NCI-H187 treated with DMSO at 0.1 percent for 48 hours (cell line): ENCODE measurements at places on chromosomes 7 and 10.

GRCh38 chr7:117993377-117994003 lies 120.2 kb upstream of the CTTNBP2 start:
- peak; percentile 19 for DNase-seq

GRCh38 chr7:128830231-128831177 lies at the start of gene FLNC:
Gene FLNC, plus strand, starts transcription at chr7:128830406. Its CDS starts 232 bp downstream, at chr7:128830638.
- DNase-seq, result no peak

- no peak for DNase-seq
Observed at GRCh38 chr7:54529568-54529967, 12.6 kb upstream of the VSTM2A start.

DNA sequence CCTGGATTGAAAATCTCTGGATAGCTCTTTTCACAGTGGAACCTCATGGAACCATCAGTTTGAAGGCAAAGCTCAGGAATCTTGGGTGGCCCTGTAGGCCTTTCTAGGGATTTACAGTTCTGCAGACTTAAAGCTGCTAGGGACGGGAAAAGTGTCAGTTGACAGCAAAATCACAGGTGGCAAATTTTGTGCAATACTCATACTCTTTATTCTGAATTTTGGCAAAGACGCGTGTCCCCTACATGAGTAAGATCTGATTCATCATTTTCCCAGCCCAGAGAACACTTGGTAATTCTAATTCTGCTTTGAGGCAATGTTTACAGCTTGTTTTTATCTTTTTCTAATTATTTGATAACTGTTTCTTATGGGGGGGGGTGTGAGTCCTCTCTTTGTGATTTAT lies 3.6 kb downstream of the LRRC17 start:
- no peak for DNase-seq

- no peak for DNase-seq
Observed at GRCh38 chr7:54546081-54546985, 4.2 kb downstream of the VSTM2A start.

DNA sequence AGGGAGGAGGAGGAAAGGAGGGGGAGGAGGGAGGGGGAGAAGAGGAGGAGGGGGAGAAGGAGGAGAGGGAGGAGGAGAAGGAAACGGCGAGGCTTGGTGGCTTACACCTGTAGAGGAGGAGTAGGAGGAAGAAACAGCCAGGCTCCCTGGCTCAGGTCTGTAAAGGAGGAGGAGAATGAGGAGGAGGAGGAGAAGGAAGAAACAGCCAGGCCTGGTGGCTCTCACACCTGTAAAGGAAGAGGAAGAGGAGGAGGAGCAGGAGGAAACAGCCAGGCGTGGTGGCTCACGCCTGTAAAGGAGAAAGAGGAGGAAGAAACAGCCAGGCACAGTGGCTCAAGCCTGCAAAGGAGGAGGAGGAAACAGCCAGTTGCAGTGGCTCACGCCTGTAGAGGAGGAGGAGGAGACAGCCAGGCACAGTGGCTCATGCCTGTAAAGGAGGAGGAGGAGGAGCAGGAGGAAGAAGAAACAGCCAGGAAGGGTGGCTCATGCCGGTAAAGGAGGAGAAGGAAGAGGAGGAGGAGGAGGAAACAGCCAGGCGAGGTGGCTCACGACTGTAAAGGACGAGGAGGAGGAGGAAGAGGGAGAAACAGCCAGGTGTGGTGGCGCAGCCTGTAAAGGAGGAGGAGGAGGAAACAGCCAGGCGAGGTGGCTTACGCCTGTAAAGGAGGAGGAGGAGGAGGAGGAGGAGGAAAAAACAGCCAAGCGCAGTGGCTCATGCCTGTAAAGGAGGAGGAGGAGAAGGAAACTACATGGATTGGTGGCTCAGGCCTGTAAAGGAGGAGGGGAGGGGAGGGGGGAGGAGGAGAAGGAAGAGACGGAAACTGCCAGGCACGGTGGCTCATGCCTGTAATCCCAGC lies 14.9 kb upstream of the CRCP start:
- DNase-seq, result no peak

- no peak for DNase-seq
Observed at GRCh38 chr7:131493081-131493480, 63.3 kb downstream of the PODXL start.

- DNase-seq, result no peak
Observed at GRCh38 chr7:148835854-148836253, 48.2 kb downstream of the EZH2 start.

DNA sequence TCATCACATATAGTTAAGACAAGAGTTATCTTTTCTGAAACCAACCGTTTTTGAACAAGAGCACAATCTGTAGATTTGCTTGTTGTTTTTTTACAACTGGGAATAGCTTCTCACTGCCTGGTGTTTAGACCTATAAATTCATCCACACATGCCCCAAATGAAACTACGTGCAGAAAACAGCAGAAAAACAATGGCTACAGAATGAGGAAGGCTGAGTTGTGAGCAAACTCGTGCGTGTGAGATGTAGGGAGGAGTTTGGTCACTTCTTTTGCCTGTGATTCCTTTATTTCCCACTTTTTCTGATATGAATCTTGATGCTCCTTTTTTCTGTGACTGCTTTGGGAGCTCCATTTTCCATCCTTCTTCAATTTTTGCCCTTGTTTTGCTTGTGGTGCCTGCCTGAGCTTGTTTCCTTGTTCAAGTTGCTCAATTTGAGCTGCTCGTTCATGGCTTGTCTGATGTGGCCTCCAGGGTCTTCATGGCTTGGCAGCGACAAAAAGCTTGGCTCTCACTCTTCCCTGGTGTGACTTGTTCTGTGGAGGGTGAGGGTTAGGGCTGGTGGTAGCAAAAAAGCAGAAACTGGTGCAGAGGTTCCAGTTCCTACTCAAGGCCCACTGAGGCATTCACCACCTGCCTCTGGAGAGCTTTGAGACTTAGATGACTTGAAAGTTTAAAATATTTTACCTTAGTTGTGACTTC lies 76.9 kb downstream of the ZNF365 start:
- DNase-seq, result no peak

GRCh38 chr7:2191016-2191415 lies 41.7 kb downstream of the MAD1L1 start:
- peak; percentile 33 for DNase-seq

DNA sequence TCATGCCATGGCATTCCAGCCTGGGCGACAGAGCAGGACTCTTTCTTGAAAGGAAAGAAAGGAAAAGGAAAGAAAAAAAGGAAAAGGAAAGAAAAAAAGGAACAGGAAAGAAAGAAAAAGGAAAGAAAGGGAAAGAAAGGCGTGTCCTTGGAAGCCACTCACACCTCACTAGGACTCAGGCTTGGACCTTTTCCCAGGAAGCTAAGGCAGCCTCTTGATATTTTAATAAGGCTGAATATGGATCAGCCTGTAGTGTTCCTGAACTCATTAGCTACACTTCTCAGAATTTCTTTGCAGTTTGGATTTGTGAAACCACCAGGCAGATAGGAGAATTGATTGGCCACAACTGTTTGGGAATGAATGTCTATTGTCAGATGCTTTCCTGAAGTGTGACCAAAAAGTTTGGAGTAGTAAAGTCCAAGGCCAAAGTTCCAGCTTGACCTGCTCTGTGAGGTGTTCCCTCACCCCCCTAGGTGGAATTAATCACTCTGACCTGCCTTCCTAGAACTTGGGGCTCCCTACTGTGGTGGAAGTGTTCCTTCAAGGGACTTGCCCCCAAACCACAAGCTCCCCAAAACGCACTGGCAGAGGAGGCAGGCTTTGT lies 7.1 kb upstream of the MALSU1 start:
- no peak for DNase-seq

DNA sequence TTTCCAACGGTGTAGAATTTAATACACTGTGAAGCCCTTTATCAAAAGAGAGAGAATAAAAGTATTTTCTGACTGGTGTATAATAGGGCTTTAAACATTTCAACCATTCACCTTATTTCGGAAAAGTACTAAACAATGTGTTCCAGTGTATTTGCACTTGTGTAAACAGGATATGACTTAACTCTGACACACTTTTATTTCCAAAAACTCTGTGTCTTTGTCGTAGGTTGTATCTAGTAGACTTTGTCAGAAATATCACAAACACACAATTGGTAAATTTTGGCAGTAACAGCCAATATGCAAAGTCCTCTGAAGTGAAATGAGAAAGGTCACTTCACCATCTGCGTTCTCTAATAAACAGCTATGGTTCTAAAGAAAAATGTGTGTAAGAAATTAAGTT lies 10.3 kb upstream of the TSPAN13 start:
- DNase-seq, result no peak

- no peak for DNase-seq
Observed at GRCh38 chr7:17058568-17058967, 176.8 kb upstream of the AGR3 start.

- DNase-seq, result no peak
Observed at GRCh38 chr7:142689439-142690120, 59.7 kb upstream of the PRSS1 start.
